ENCODE measurements at places on chromosomes 13 and 19.

DNA sequence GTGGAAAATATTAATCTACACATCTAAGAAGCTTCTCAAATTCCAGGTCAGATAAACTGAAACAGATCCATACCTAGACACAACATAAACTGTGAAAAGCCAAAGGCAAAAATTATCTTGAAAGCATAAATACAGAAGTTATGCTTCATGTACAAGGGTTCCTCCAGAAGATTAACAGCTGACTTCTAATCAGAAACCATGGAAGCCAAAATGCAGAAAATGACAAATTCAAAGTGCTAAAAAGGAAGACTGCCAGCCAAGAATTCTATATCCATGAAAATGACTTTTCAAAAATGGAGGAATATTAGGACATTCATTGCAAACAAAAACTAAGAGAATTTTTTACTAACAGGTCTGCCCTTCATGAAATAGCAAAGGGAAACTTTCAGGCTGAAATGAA, 72.8 kb downstream of the MYO16 start:
- no peak for DNase-seq

GRCh38 chr19:7337380-7338194, 11.2 kb upstream of the ARHGEF18 start:
- no peak for DNase-seq

- no peak for DNase-seq
These were observed 22.9 kb downstream of the RAB20 start for GRCh38 chr13:110538632-110539031.

GRCh38 chr13:58340895-58341294, 709.4 kb downstream of the PCDH17 start:
- DNase-seq, result no peak

- DNase-seq, result no peak
These were observed 57.3 kb downstream of the CDADC1 start for GRCh38 chr13:49304763-49305700.

DNA sequence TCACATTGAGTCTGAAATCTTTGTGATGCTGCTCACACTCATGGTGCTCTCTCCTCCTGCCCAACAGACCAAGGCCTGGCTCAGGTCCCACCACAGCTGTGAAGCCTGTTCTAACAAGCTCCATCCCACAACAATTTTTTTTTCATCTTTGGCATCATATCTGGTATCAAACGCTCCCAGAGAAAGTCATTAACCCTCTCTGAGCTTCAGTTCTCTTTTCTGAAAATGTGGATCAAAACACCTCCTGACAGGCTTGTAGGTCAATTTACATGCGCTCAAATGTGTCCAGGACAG, 224.4 kb downstream of the LACC1 start:
- DNase-seq, result no peak

DNA sequence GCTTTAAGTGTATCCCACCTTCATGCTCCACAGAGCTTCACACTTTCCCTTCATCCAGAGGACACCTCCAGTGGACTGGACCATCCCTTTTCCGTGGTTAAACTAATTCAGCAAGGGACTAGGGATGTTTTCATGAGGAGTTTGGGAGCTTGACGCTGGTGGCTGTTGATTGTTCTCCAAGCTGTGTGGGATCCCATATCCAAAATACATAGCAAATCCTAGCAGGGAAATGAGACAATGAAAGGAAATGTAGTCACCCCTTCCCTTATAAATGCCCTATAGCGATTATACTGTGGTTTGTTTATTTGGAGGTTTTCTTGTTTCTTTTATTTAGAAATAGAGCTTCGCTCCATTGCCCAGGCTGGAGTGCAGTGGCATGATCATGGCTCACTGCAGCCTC, 31.6 kb upstream of the DPRX start:
- no peak for DNase-seq

DNA sequence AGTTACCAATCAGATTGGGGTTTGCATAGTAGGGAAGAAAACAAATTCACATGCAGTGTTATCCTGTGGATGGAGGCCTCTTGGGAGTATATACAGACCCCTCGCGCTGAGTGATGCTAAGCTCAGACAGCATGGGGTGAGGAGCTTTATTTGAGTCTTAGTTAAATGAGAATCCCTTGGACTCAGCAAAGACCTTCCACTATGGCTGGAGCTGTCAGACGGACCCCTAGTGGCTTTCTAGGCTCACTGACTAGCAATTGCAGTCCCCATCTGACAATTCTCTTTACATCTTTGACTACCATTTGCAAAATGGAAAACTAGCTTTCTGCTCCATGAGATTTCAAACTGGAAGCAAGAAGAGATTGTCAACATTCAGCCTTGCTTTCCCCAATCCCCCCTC, 90.4 kb downstream of the STOML3 start:
- no peak for DNase-seq

GRCh38 chr19:5534787-5535586, 32.8 kb downstream of the TINCR start:
- no peak for DNase-seq

- no peak for DNase-seq
These were observed 457.6 kb downstream of the KLF12 start for GRCh38 chr13:73676550-73677047.

DNA sequence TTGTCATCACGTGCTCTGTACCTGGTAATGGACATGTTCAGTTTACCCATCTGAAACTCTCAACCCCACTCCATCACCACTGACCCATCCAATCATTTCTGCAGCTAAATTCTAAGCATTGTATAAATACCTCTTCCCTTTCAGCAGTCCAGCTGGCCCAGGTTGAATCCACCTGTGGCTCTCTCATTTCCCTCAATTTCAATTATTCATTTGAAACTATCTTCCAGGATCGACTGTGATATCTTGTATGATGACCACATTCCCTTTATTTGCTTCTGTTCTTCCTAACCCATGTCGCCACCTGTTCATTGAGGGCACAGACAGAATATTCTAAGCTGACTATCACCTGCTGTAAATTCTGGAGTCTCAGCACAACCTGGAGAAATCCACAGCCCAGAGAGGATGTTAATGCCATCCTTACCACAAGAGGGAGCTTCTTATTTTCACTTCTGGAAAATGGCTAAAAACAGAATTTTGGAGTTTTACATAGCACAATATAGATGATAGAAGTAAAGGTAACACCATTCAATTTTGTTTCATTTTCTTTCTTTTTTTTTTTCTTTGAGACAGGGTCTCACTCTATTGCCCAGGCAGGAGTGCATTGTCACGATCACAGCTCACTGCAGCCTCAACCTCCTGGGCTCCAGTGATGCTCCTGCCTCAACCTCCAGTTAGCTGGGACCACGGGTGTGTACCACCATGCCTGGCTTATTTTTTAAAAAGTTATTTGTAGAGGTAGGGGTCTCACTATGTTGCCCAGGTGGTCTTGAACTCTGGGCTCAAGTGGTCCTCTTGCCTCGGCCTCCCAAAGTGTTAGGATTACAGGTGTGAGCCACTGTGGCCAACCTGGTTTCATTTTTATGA, 38.6 kb downstream of the ZNF823 start:
- no peak for DNase-seq

DNA sequence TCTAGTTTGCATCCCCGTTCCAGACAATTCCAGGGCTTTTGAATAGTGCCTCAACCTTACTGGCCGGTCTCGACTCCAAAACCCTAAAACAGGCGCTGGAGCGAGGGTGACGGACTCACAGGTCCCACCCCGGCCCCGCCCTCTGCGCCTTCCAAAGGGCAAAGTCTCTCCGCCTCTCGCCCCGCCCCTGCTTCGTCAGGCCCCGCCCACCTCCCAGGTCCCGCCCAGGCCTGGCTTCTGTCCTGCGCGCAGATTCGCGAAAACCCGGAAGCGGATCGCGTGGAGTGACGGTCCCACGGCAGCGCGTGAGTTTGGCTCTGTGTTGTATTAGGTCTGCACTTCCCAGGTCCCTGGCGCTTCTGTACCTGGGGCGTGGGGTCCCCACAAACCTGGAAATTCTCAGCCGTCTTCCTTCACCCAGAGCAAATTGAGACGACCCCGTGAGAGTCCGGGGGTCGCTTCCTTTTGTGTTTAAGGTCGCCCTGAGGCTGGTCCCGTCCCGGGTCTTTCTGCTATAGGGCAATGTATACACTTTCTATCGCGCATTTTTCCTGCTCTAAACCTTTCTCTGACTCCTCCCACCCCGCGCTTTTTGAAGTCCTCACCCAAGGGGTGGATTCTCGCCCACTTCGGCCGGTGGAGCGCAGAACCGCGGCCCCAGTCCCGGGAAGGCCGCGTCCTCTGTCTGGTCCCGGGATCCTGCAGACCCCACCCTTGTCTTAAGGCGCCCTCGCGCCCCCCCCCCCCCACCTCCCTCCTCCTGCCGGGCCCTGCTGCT, at the start of gene ZNF813:
Gene ZNF813, plus strand, starts transcription at position 249 of the 778 bp plus-strand sequence. CDS start 16,090 bp downstream, outside the sequence.
- DNase-seq, result peak; percentile 57

DNA sequence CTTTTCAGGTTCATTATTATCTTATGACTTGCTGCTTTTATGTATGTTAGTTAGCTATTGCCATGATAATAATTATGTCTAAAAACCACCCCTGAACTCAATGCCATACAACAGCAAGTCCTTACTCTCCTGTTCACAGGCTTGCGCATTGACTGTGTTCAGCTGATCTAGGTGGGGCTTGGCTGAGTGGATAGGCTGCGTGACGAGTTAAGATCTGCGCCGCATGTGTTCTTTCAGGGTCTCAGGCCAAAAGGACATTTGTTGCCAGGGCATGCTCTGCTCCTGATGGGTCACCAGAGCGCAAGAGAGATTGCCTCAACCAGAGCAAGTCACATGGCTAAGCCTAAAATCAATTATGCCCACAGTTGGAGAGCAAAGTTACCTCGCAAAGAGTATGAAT, 859 bp downstream of the ZNF568 start:
- DNase-seq, result no peak

DNA sequence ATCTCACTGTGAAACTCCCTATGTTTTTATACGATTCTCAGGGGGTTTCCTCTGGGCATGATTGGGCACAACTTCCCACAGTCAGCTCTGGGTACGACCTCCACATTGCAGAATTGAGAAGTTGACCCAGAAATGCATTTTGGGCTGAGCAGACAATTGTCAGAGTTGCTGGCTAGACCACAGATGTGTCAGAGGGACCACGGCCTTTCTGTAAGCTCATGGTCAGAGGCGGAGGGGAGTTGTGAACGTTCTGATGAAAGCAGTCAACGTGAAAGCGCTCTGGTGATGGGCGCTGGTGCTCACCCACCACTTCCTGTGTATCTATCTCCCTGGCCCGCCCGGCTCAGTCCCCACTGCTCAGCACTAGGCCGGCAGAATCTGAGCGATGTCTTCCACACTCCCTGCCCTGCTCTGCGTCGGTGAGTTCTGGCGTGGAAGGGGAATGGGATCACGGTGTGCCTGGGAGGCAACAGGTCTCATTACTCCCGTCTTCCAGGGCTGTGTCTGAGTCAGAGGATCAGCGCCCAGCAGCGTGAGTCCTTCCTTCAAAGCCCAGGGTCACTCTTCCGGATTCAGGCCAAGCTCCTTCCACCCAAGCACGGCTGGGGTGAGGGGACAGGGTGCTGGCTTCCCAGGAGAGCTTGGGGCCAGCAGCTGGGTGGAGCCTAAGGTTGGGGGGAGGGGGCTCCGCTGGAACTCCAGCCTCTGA, at the start of gene NCR1:
Gene NCR1, plus strand, starts transcription at position 346 of the 709 bp plus-strand sequence. Its CDS starts 40 bp downstream, at position 386.
- no peak for DNase-seq

- no peak for DNase-seq
These were observed 9.2 kb upstream of the KANK3 start for GRCh38 chr19:8352134-8352827.

DNA sequence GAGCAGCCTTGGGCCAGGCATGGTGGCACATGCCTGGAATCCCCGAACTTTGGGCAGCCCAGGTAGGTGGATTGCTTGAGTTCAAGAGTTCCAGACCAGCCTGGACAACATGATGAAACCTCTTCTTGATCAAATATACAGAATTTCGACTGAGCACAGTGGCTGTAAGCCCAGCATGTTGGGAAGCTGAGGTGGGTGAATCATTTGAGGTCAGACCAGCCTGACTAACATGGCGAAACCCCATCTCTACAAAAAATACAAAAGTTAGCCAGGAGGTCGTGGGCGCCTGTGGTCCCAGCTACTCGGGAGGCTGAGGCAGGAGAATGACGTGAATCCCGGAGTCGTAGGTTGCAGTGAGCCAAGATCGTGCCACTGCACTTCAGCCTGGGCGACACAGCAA, 8.0 kb upstream of the NLRP7 start:
- DNase-seq, result no peak

- DNase-seq, result no peak
These were observed 321.6 kb downstream of the NDFIP2 start for GRCh38 chr13:79802389-79803085.

GRCh38 chr13:55615081-55615480, 1525.6 kb upstream of the PRR20A start:
- DNase-seq, result no peak

GRCh38 chr19:52248241-52248640, 21.1 kb upstream of the ZNF766 start:
- DNase-seq, result peak; percentile 21

GRCh38 chr13:88908961-88909441, 1237.8 kb downstream of the SLITRK5 start:
- DNase-seq, result no peak

DNA sequence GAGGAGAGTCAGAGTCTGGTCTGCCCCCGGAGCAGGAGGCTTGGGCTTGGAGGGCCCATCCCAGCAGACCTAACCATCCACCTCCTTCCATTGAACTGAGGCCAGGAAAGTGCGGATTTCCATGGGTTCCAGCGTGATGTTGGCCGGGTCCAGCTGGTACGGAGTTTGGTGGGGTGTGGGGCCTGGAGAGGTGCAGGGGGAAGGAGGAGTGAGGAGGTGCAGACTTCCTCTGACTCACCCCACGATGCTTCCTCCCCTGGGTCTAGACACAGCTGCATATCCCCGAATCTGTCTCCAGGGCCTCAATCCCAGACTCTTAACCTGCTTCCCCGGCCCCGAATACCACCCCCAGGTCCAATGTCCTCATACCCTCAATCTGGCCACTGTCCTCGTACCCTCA, 20.0 kb downstream of the MAN2B1 start:
- DNase-seq, result no peak

GRCh38 chr19:10543420-10544241, at the start of gene ATG4D:
Gene ATG4D (plus strand): TSS chr19:10543904. CDS start chr19:10544091, 187 bp downstream.
- peak; percentile 81 for DNase-seq

DNA sequence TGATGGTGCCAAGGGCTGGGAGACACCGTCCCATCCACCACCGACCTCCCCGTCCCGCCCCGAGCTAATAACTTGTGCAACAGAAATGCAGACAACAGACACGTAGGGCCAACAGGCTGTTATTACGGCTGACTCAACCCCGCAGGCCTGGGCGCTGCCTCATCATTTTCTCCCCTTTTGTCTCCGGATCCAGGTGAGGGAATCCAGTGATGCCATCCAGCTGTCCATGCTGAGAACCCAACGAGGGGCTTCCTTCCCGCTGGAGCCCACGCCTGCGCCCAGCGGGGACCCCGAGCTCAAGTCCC, 6.4 kb upstream of the DIRAS1 start:
- no peak for DNase-seq

GRCh38 chr19:17767559-17767958, 16.3 kb downstream of the FCHO1 start:
- no peak for DNase-seq

GRCh38 chr19:49689133-49690078, at the start of gene ADM5:
Gene ADM5 (plus strand): TSS chr19:49689594. CDS start chr19:49689838, 244 bp downstream.
- DNase-seq, result peak; percentile 39

DNA sequence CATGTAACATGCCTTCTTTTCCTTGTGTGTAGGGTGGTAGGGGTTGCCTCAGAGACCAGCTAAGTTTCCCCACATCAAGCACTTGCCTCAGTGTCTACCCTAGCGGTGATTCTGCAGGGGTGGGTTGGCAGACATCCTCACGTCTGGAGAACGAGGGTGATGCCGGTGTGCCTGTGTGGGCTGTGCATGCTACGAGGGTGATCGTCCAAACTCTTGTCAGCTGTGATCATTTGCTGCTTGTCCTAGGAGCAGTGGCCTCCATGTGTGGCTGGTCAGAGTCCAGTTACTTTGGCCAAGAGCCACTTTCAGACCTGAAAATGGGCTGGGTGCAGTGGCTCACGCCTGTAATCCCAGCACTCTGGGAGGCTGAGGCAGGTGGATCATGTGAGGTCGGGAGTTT, 5.1 kb downstream of the GPI start:
- DNase-seq, result no peak
